ENCODE measurements at places on chromosomes 3 and 15. TPM values are rescaled to one million over a fixed set of nuclear protein-coding genes. Genes with fewer than 3 reads are reported as not detected.

Gene ATP10A
- 7.4 TPM for total RNA-seq

Gene AGBL1
- not detected for total RNA-seq

Gene KBTBD8
- 0.44 TPM for total RNA-seq

Gene MUC13
- 7.0 TPM for total RNA-seq

Gene STX19
- total RNA-seq = 0.13 TPM

Gene SLC9A9
- total RNA-seq = 0.06 TPM

Gene GOLGA6L4
- 0.60 TPM for total RNA-seq

Gene MAP4
- 102 TPM for total RNA-seq

Gene RLBP1
- not detected for total RNA-seq

Gene TIMP4
- 13.6 TPM for total RNA-seq

Gene LRRC15
- 0.13 TPM for total RNA-seq

Gene MAP6D1
- 4.7 TPM for total RNA-seq

Gene PODXL2
- 10.0 TPM for total RNA-seq

Gene VIPR1
- 2.0 TPM for total RNA-seq

Gene IQCF2
- not detected for total RNA-seq

Gene CD96
- not detected for total RNA-seq

Gene GABRR3
- total RNA-seq = not detected

Gene AMIGO3
- total RNA-seq = 0.58 TPM

Gene ARGFX
- total RNA-seq = not detected

Gene PRR20G
- total RNA-seq = 2.8 TPM

Gene TRANK1
- total RNA-seq = 1.1 TPM

Gene RPL35A
- total RNA-seq = 916 TPM

Gene CHCHD6
- total RNA-seq = 20.2 TPM

Gene GOLGA6L9
- total RNA-seq = 1.8 TPM

Gene SNTN
- not detected for total RNA-seq

All from A549 treated with AZD2906 at 1 μM for 4 hours (cell line).